Stimulated activated CD4-positive, alpha-beta T cell treated with anti-CD3 and anti-CD28 coated beads, Interleukin-4, amount 100 ng/mL, for 24 hours (primary cell): ENCODE measurements at places on chromosomes 5 and 9.

GRCh38 chr5:104015765-104016164 lies 453.2 kb upstream of the NUDT12 start:
- DNase-seq: no peak

DNA sequence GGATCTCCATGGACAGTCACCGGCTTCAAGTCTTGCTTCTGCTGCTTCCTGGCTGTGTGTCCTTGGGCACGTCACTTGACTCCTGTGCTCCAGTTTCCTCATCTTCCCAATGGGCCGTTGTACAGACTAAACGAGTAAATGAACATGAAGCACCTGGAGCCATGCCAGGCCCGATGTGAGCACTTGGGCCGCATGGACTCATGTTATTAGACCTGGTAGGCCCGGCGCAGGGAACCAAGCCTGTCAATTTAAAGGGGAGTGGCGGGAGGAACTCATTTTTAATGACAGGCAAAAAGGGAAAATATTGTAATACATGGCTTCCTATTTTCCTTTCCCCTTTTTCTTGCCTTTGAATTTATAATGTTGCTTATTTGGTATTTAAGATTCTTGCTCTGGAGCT lies 47.5 kb downstream of the TENT4A start:
- no peak for DNase-seq

DNA sequence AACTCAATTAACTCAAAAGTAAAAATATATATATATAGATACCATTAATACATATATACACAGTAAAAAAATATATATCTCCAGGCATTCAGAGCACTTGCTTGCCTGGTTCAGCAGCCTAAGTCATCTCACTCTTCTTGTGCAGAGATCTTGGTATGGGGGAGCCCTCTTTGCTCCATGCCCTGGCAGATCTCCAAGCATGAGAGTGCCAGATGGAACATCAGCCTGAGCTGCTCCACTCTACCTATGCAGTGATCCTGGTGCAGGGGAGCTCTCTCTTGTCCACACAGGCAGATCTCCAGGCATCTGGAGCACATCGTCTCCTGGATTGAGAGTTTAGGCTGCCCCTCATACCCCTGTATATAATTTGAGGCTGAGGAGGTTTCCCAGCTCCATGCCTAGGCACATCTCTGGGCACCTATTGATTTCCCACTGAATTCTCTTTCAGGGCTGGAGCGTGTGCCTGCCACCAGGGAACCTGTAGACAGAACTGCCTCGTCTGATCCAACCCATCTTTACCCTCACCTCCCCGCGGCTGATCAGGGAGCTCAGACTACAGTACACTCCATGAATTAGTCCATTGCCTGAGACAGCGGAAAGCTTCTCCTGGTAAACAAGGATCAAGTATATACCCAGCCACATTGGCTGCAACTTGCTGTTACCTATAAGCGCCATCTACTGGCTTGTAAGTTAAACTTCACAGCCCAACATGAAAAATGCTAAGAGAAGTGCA lies 342.4 kb upstream of the GRIA1 start:
- no peak for DNase-seq

DNA sequence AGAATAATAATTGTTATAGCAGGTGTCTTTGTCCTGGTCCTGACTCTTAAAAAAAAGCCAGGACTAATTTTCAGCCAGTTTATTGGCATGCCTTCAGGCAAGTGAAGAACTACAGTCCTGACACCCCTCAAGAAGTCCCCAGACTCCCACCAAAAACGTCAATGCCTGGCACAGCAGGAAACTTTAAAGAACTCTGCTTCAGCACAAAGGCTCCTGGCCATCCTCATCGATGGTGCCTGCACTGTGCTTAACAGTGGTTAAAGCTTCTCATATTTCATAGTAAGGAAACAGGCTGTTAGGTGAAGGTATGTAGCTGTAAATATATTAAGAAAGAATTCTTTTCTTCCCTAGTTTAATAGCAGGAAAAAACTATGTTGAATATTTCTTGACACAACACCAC lies 280.1 kb upstream of the PUM3 start:
- no peak for DNase-seq

- DNase-seq: no peak
Observed at GRCh38 chr9:28051559-28052503, 478.6 kb upstream of the C9orf72 start.

- DNase-seq: no peak
Observed at GRCh38 chr5:83281658-83282057, 189.9 kb upstream of the VCAN start.

DNA sequence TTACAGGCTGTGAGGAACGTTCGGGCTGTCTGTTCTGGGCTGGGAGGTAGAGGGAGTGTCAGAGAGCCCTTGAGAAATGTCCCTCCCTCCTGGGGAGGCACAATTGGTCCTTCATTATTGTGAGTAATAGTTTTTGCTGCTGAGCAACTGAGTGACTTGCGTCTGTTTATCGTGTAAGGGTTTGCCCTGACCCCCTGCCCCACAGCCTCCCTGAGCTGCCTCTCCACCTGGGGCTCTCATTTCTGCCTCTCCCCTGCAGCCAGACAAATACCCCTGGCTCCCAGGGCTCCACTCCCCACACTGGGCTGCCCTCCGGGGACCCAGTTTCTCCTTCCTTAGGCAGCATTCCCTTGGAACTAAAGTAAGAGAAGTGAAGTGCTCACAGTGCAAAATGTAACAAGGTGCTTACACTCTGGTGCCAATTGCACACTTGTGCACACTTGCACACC lies 174.9 kb upstream of the MVB12B start:
- no peak for DNase-seq

- no peak for DNase-seq
Observed at GRCh38 chr5:150358261-150359095, 981 bp downstream of the TCOF1 start.

- peak; percentile 10 for DNase-seq
Observed at GRCh38 chr9:86614871-86615849, 260.9 kb upstream of the TUT7 start.

DNA sequence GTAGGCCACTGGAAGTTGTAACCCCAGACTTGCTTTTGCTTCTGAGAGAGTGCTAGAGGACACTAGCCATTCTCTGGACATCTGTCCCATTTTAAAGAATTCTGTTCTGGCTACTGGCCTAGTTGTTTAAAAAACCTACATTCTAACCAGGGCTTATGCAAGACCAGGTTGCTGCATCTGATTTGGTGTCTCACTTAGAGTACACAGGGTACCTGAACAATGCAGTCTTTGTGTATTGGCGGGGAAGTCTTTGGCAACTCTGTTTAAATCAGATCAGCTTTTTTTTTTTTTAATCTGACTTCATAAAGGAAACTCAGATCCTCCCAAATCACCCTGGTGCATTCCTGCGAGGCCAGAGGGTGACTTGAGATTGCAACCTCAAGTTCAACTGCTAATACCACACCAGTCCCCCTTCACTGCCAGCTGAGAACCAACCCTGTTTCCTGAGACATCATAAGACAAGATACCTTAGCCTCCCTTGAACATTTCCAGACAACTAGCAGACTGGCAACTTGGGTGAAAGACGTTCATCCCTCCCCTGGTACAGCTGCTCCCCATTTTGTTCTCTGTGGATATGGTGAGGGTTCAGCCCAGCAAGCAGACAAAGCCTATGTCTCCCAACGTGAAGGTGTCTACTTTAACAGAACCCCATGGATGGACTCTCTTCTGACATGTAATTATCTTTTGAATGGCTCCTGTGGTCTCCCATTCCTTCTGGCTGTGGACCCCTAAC lies 27.0 kb downstream of the SKP1 start:
- DNase-seq: no peak

- no peak for DNase-seq
Observed at GRCh38 chr9:115442054-115442453, 324.1 kb upstream of the TNC start.

DNA sequence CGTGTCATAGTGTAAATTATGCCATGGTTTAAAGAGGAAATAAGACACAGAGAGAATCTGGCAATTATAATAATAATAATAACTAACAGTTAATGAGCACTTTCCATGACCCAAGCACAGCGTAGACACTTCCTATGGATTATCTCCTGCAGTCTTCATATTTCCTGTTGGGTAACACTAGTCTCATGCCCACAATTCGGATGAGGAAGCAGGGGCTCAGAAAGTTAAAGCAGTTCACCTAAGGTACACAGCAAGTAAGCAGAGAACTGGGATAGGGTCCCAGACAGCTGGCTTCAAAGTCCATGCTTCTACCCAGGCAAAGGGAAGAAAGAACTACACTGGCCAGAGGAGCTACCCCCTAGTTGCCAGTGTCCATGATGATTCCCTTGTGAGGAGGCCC lies 27.9 kb upstream of the TGFBI start:
- no peak for DNase-seq

GRCh38 chr5:176775409-176775808 lies 35.0 kb upstream of the UNC5A start:
- no peak for DNase-seq

GRCh38 chr9:95816716-95817115 lies 58.8 kb upstream of the ERCC6L2 start:
- no peak for DNase-seq

- peak; percentile 18 for DNase-seq
Observed at GRCh38 chr5:80083101-80083890, 48.1 kb downstream of the THBS4 start.

DNA sequence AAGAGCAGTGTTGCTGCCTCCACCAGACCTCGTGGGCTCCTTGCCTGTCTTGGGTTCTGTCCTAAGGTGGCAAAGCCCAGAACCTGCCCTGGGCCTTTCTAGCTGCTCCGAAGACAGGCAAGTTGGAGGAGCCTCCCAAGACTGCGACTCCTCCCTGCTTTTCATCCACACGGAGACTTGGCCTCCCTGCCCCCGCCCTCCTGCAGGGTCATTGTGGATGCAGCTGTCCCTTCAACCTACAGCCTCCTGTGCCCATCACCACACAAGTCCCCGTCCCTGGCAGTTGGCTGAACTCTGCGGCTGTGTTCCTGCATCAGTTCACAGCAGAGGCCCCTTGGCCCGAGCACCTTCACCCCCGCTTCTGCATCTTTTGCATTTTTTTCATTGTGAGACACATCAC lies 59.2 kb downstream of the WNK2 start:
- no peak for DNase-seq

GRCh38 chr9:101462558-101462957 lies 27.0 kb upstream of the ALDOB start:
- DNase-seq: no peak

DNA sequence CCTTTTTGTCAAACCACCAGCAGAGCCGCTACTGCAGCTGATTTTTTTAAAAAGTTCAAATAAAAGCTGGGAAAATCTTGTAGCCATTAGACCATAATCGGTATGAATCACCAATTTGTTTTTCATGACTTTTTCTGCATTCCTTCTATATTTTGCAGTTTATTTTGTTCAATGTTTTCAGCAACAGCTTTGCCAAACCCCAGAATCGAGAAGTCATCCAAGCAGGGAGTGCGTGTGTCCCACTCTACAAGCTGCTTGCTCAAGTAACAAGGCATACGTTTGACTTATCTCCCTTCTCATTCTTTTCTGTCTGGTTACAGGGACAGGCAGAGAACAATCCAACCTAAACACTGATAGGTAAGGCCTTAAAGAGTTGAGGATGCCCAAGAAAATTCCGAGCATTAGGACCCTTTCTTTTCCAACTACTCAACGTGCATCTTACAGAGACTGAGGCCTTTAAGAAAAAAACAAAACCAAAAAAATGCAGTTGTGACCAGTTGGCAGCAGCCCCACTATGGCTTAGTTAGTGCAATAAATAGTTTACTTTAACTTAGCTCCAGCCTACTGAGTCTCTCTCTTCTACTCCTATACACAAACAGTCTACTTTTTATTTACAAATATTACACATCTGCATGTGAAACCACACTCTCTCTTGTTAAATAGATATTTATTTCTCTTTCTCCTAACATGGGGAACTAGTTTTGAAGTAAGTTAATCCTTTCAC lies 134.7 kb upstream of the SLIT3 start:
- no peak for DNase-seq

- DNase-seq: peak; percentile 69
Observed at GRCh38 chr5:177446200-177447065, at the start of gene PRR7. PRR7 (plus strand) TSS chr5:177446814; CDS start chr5:177455068, 8,254 bp downstream.

- DNase-seq: no peak
Observed at GRCh38 chr9:3735251-3735650, 209.4 kb upstream of the RFX3 start.

DNA sequence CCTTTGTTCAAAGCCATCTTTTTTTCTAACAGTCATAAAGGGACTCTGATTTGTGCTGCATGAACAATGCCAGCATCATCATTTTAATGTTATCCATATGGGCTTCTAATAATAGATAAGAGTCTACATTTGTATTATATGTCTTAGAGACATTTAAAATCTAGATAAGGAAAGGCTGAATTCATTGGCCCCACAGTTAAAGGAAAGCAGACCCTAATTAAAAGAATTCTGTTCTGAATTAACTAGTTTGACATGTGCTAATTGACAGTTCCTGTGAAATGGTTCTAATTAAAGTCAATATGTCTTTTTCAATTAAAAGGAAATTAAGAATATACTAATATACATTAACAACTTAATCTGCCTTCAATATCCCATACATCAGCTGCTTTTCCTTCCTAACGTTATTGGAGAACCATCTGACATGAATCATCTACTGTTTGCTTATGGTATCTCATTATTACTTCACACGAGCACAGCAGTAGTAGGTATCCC lies 104.7 kb downstream of the NR2F1-AS1 start:
- no peak for DNase-seq

DNA sequence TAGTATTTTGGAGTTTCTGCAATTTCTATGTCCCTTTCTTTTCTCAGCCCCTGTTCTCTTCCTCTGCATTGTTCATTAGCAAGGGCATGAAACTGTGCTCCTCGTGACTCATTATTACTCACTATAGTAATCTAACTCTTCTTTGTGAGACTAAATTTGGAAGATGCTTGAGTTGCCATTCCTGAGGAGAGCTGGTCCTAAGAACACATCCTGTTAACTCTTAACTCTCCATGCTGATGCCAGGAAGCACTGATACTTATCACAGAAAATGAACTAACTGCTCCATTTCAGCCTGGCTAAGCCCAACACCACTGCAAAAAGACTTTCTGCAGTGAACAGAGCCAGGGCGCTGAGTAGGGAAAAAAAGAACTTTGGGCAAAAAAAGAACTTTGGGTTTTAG lies 10.6 kb upstream of the CSNK1A1 start:
- peak; percentile 17 for DNase-seq

GRCh38 chr5:31847354-31847753 lies 208.4 kb downstream of the PDZD2 start:
- no peak for DNase-seq

DNA sequence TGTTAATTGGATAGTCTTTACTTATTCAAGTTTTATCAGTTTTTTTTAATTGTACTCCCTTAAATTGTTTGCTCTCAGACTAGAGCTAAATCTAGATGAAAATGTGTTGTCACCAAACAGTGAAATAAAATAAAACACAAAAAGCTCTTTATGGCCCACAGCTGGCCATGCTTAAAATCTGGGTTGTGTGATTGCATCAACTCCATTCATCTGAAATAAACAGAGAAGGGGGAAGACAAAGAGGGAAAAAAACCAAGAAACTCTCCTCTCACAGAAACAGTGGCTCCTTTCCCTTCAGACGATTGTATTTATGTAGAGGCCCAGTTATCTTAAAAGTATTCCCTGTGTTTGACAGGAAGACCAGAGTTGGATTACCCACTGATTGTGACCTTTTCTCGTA lies 422.4 kb downstream of the IRX1 start:
- no peak for DNase-seq
